Cortex of kidney (tissue), 1 donor: ENCODE measurements at places on chromosomes 6 and 20.

DNA sequence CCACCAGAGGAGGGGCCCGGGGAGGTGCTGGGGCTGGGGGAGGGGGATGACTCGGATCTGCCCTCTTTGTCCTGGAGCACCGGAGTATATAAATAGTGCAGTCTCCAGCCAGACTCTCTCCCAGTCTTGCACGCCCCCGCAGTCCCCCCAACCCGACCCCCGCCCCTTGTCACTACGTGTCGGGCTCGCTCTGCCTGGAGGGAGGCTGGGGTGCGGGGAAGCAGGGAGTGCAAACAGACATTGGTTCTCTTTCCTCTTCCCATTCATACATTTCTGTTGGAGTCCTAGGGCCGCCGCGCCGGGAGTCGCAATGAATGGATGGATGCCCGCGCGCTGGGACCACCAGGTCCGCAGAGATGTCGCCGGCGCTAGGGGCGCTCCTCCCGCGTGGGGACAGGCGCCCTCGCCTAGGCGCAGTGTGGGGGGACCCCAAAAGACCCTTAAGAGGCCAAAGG lies 179.3 kb downstream of the TBXT start:
- no peak for DNase-seq

DNA sequence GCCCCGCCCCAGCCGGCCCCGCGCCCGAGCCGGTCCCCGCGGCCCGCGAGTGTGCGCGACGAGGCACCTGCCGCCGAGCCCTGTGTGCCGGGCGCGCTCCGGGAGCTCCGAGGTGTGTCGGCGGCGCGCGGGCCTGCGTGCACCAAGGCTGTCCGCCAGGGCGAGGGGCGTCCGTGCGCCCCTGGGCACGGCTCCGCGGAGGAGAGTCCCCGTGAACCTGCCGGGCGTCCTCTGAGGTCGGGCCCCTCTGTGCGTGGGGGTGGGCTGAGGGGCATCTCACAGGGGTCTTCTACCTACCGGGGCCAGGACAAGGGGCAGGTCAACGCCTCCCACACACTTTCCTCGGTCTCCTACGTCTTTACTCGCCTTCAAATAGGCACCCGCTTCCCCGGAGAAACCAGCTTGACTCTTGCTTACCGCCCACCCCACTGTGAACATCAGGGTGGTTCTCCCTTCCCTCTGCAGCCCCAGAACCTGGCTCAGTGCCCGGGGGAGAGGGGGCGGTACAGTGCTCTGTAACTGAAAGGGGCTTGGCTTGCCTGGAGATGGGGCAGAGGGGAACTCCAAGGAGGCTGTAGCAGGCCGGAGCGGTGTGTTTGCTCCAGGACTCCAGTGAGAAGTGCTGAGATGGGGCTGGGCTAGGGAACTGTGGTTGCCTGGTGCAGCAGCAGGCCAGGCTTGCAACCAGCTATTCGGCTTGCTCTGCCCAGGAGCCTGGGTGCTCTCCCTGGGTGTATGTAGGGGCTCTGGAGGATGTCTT lies at the start of gene SAMD10:
SAMD10 (minus strand) TSS at position 86 of the 760 bp plus-strand sequence. CDS start 175 bp downstream, outside the sequence.
- DNase-seq: no peak

- DNase-seq: no peak
Observed at GRCh38 chr6:116446399-116446798, 14.8 kb upstream of the CALHM6 start.

GRCh38 chr6:11386323-11386722 lies 151.2 kb upstream of the TMEM170B start:
- DNase-seq: no peak

DNA sequence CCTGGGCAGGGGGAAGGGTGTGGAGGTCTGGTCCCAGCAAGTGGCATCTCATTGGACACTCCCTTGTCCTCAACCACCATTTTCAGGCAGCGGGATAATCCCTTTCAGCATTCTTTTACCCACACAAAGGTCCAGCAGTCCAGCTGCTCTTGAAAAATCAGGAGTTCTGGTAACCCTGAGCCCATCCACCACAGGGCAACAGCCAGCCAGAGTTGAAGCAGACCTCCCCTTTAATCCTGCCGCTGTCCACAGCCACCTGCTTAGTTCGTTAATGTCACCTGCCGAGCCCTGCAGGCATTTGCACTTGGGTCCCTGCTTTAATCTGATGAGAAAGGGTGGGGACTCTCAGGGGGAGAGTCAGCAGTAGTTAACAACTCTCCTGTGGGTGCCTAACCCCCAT lies 11.1 kb downstream of the TMEM74B start:
- DNase-seq: no peak

DNA sequence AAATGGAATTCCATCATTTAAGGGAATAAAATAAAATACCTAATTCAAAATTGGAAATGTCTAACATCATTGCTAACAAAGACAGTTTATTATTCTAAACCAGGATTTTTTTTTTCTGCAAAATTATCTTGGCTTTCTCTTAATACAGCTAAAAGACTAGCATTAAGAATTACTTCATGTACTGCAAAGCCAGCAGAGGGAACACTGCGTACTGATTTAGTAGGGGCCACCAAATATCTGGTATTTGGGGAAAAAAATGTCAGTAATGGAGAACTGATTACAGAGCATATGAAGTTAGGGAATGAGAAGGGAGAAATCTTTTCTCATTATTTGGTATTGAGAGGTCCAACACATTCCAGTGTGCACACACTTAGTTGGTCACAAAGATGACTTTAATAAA lies 3.2 kb upstream of the SOX4 start:
- no peak for DNase-seq

GRCh38 chr20:62676976-62677375 lies 31.7 kb upstream of the NTSR1 start:
- no peak for DNase-seq

- DNase-seq: no peak
Observed at GRCh38 chr6:131524695-131525336, 48.2 kb upstream of the ARG1 start.

DNA sequence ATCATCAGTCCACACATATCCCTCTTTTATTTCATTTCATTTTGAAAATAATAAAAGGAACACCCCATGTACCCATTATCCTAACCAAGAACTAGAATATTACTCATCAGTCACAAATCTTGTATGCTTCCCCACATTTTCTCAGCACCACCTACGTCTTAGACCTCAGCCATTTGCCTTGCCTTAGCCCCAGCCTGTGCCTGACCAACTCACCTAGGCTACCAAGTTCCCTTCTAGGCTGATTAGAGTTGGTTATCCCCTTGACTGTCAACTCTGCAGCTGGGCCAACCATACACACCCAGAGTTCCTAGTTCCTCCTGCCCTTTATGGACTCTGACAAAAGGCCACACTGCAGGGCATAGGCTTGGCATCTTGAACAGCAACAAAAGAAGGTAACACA lies 33.4 kb upstream of the IPCEF1 start:
- no peak for DNase-seq

GRCh38 chr6:26044140-26045064 lies 42.8 kb upstream of the HFE start:
- DNase-seq: no peak

- no peak for DNase-seq
Observed at GRCh38 chr6:149923327-149923986, 536 bp upstream of the RAET1G start.

- DNase-seq: no peak
Observed at GRCh38 chr6:100084316-100084990, 90.4 kb upstream of the MCHR2 start.

DNA sequence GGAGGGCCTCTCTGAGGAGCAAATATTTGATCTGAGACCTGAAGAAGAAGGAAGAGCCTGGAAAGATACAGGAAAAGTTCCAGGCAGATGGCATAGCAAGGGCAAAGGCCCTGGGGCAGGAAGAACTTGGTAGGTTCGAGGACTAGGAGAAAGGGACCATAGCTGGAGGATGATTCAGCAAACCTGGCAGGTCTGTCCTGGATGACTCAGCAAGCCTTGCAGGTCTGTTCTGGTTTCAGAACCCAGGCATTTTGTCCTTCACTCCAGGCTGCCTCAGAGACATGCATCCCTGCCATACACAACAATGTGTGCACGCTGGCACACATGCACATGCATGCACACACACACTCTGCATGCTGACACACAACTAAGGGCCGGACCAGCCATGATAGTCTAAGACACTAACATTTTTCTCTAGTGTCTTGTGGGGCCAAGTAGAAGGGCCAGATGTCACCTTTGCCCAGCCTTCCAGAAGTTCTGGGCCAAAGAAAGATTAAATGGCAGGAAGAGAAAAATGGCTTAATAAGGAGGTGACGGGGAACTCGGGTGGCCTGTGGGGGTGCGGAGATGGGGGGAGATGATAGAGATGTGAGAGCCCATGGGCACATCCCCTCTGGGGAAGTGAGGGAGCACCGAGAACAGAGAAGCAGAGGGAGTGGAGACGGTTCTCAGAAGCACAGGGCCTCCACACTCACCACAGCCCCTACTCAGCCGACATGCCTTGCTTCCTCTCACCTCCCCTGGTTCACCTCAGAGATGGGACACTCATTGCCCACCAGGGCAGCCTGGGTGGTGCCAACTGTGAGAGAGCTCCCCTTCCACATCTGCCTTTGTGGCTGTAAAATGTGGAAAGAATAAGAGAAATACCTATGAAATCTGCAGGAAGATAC lies 15.4 kb upstream of the TRIB3 start:
- DNase-seq: no peak

GRCh38 chr6:51049983-51050877 lies 231.6 kb downstream of the TFAP2B start:
- DNase-seq: no peak

DNA sequence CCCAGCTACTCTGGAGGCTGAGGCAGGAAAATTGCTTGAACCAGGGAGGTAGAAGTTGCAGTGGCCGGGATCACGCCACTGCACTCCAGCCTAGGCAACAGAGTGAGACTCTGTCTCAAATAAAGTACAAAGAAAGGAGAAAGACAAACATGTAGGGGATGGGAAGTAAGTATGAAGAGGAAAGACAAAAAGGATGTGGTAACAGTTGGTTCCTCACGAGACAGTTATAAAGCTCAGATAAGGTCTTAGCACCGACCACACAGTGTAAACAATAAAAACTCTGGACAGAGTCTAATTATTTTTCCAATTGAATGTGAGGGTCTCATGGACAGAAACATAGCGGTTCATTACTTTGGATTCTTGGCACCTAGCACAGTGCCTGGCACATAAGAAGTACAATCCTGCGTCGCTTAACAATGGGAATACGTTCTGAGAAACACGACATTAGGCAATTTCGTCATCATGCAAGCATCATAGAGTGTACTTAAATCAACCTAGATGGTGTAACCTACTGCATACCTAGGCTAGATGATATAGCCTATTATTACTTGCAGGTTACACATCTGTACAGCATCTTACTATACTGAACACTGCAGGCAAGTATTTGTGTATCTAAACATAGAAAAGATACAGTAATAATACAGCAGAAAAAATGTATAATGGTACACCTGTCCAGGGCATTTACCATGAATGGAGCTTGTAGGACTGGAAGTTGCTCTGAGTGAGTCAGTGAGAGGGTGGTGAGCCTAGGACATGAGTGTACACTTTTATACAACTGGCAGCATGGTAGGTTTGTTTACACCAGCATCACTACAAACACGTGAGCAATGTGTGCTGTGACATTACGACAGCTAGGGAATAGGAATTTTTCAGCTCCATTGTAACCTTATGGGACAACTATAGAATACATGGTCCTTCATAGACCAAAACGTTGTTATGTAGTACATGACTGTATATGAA lies 38.2 kb downstream of the MBOAT1 start:
- DNase-seq: no peak

DNA sequence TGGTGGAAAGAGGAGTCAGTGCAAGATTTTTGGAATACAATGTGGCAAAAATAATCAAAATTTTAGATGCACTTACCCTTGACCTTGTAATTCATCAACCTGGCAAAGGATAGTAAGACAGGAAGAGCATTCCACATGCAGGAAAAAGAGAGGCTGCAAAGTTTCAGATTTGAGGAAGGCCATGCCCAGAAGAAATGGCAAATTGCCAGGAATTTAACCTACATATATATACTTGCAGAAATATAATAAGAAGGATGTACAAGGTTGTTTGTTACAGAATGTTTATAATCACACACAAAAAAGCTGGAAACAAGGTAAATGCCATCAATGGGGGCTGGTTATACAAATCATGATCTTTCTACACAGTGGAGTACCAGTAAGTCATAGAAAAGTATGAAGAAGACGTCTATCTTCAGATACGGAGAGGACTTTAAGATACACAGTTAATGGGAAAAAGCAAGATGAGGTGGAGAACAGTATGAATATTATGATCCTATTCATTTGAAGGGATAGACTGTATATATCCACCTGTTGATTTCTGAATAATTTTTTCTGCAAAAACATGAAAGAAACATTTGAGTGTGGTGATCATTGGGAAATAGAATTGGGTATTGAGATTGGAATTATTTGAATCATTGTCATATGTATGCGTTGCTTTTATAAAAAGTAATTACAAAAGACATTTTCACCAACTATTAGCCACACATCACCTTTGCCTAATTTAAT lies 253.8 kb downstream of the TBC1D7 start:
- DNase-seq: no peak

GRCh38 chr20:21074605-21075336 lies 31.4 kb downstream of the LINC00237 start:
- no peak for DNase-seq

GRCh38 chr6:90370493-90370959 lies 73.9 kb upstream of the BACH2 start:
- no peak for DNase-seq

DNA sequence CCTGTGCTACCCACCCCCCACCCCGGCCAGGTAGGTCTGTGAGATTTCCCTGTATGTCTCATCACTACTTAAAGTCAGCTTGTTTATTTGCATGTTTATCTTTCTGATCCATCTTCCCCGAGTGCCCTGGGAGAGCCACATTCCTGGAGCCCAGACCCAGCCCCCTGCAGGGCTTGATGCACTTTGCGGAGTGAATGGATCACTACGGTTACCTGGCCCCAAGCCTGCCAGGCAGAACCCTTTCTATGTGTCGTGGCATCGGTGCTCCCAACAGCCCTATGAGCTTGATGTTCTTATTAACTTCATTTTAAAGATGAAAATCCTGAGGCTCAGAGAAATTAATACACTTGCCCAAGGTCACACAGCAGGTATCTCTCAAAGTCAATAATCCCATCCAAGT lies 13.6 kb upstream of the SLCO4A1 start:
- DNase-seq: no peak

- DNase-seq: no peak
Observed at GRCh38 chr6:14372734-14373489, 255.3 kb downstream of the CD83 start.

DNA sequence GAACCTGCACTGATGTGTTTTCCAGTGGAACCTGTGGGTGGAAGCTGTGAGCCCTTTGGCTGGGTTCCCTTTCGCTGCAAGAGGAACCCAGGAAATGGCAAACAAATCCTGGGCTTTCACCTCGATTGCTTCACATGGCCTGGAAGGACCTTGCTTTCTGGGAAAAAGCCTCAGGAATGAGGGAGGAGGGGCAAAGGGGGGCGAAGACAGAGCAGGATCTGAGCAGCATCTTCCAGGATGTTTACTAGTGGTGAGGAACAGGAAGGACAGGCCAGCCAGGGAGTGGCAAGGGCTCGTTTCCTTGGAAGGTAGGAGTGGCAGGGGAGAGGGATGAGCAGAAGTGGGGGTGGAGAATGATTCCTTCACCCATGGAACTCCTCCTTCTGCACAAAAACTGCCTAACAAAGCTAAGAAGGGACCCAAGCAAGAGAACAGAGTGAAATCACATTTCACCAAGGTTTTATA lies 5.9 kb downstream of the SLC2A10 start:
- DNase-seq: no peak

GRCh38 chr6:30447237-30447636 lies 42.1 kb upstream of the HLA-E start:
- no peak for DNase-seq

GRCh38 chr20:25085756-25086495 lies 4.0 kb upstream of the VSX1 start:
- no peak for DNase-seq
